Muscle of leg (tissue), 16 donors: ENCODE measurements at places on chromosomes 3 and 15. TPM values are rescaled to one million over a fixed set of nuclear protein-coding genes. Genes with fewer than 3 reads are reported as not detected.

GABRB3 gene
- polyA plus RNA-seq = 1.2 TPM

ZPLD1 gene
- polyA plus RNA-seq = not detected

TGM5 gene
- polyA plus RNA-seq = not detected

FBN1 gene
- polyA plus RNA-seq = 257 TPM

FMN1 gene
- 0.50 TPM for polyA plus RNA-seq

OXSM gene
- 9.9 TPM for polyA plus RNA-seq

OXTR gene
- 5.8 TPM for polyA plus RNA-seq

UCN2 gene
- 0.08 TPM for polyA plus RNA-seq

LEO1 gene
- 27.8 TPM for polyA plus RNA-seq

RARB gene
- 14.5 TPM for polyA plus RNA-seq

MAP1A gene
- 23.8 TPM for polyA plus RNA-seq

FGD5 gene
- 26.4 TPM for polyA plus RNA-seq

DCLK3 gene
- 2.0 TPM for polyA plus RNA-seq

EIF1B gene
- 66.3 TPM for polyA plus RNA-seq

CGNL1 gene
- 6.3 TPM for polyA plus RNA-seq

FOXB1 gene
- polyA plus RNA-seq = not detected

CASR gene
- polyA plus RNA-seq = not detected

CRYBG3 gene
- polyA plus RNA-seq = 23.2 TPM

SLC24A5 gene
- polyA plus RNA-seq = 0.21 TPM

OIP5 gene
- polyA plus RNA-seq = 3.1 TPM

KBTBD13 gene
- polyA plus RNA-seq = 2.5 TPM

PPARG gene
- 6.2 TPM for polyA plus RNA-seq

LRRC31 gene
- polyA plus RNA-seq = not detected

CHRM5 gene
- 0.12 TPM for polyA plus RNA-seq

UBE2E2 gene
- 41.4 TPM for polyA plus RNA-seq

AVEN gene
- polyA plus RNA-seq = 22.8 TPM

SNX33 gene
- polyA plus RNA-seq = 15.1 TPM

UBE2Q2 gene
- polyA plus RNA-seq = 45.8 TPM

SLC2A2 gene
- polyA plus RNA-seq = 0.04 TPM

SPESP1 gene
- 4.7 TPM for polyA plus RNA-seq

REC114 gene
- not detected for polyA plus RNA-seq

ZBTB20 gene
- polyA plus RNA-seq = 2.1 TPM

NTRK3 gene
- polyA plus RNA-seq = 3.4 TPM

PRSS50 gene
- 0.06 TPM for polyA plus RNA-seq

COPB2 gene
- polyA plus RNA-seq = 96.9 TPM

SLC25A20 gene
- polyA plus RNA-seq = 17.0 TPM

SGO1 gene
- 5.6 TPM for polyA plus RNA-seq

SRGAP3 gene
- polyA plus RNA-seq = 25.7 TPM

POTEB gene
- polyA plus RNA-seq = not detected

PSTPIP1 gene
- polyA plus RNA-seq = 2.9 TPM

PLSCR4 gene
- 11.6 TPM for polyA plus RNA-seq

WDR93 gene
- 0.21 TPM for polyA plus RNA-seq

RASGRF1 gene
- polyA plus RNA-seq = 0.93 TPM

AKAP13 gene
- polyA plus RNA-seq = 86.5 TPM

EPHA6 gene
- polyA plus RNA-seq = 0.15 TPM

GPR87 gene
- polyA plus RNA-seq = not detected

MORC1 gene
- not detected for polyA plus RNA-seq

SCG3 gene
- polyA plus RNA-seq = 0.37 TPM

PLD1 gene
- polyA plus RNA-seq = 14.1 TPM

ROPN1 gene
- polyA plus RNA-seq = not detected

FANCD2OS gene
- not detected for polyA plus RNA-seq

ST3GAL6 gene
- 7.6 TPM for polyA plus RNA-seq

ROBO2 gene
- 3.0 TPM for polyA plus RNA-seq

SAMD7 gene
- polyA plus RNA-seq = not detected

THRB gene
- polyA plus RNA-seq = 1.7 TPM
